CD8-positive, alpha-beta memory T cell (primary cell): ENCODE measurements at places on chromosomes 13 and 19. TPM values are rescaled to one million over a fixed set of nuclear protein-coding genes. Genes with fewer than 3 reads are reported as not detected.

THSD1 gene
- 0.26 TPM for total RNA-seq

IGFL2 gene
- not detected for total RNA-seq

KLF1 gene
- 0.84 TPM for total RNA-seq

FGF21 gene
- total RNA-seq = not detected

MAB21L1 gene
- not detected for total RNA-seq

STK24 gene
- total RNA-seq = 150 TPM

ZNF586 gene
- 15.6 TPM for total RNA-seq

DNA sequence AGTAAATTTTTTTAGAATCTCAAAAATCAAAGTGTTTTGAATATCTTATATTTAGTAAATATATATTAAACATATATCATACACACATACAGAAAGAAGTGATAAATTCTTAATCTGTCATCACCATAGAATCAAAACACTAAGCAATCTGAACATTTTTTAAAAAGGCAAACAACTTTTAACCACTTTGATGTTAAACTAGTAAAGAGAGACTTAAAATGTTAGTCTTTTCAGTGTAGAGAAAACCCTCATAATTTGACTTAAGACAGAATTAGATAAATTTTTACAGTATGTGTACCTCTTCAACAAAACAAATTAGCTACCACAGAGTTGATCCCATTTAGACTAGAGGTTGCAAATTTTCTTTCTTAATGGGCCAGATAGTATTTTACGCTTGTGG, 13.4 kb downstream of the SUPT20H start:
- no peak for DNase-seq

- no peak for DNase-seq
These were observed 6.7 kb upstream of the PPP5C start for GRCh38 chr19:46340051-46340659.

- no peak for DNase-seq
These were observed 358.9 kb downstream of the ITGBL1 start for GRCh38 chr13:101811284-101811839.

DNA sequence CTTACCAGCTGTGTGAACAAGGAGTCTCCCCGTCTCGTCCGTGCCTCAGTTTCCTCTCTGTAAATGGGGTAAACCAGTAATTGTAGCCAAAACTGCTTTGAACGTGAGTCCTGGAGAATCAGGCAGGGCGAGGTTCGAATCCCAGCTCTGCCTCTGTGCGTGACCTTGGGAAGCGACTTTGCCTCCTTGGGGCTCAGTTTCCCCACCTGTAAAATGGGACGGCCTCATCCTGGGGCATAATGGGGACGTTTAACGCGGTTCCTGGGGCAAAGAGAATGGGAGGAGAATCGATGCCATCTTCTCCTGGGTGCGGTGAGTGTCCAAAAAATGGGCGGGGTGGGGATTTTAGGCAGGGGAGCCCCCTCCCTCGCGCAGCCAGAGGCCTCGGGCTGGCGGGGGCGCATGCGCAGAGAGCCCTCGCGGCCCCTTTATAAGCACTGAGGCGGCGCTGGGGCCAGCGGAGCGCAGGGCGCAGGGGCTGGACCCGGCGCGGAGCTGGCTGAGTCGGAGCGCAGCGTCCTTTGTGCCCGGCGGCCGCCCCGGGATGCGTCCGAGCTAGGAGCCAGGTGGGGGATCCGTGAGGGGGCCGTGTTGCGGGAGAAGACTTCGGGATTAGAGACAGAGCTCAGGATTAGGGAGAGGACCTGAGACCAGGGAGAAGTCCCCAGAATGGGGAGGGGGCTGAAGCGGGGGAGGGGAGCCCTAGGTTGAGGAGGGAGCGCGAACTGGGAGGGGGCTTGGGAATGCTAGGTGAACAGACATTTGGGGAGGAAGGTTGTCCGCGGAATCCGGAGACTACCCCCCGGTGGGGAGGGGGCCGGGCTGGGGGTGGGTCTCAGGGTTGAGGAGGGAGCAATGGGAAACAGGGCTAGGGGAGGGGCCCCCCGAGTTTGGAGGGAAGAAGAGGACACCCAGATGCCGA, at the start of gene NCAN:
Gene NCAN, plus strand, starts transcription at position 460 of the 922 bp plus-strand sequence. CDS start 4,996 bp downstream, outside the sequence.
- DNase-seq = no peak

DNA sequence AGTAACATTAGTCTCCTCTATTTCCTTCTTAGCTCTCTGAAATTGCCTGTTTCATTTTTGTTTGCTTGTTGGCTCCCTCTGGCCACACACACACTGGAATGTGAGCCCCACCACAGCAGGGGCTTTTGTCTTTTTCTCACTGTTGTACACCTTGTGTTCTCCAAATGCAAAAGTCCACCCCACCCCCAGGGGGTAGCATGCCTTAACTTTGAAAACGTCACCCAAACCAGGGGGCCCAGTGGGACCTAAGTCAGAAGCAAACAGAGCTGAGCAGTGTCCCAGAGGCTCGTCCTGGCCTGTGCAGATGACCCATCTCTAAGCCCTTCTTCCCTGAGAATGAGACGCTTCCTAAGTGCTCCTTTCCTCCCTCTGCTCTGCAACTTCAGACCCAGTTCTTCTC, 614.1 kb downstream of the UQCRFS1 start:
- DNase-seq = no peak

DNA sequence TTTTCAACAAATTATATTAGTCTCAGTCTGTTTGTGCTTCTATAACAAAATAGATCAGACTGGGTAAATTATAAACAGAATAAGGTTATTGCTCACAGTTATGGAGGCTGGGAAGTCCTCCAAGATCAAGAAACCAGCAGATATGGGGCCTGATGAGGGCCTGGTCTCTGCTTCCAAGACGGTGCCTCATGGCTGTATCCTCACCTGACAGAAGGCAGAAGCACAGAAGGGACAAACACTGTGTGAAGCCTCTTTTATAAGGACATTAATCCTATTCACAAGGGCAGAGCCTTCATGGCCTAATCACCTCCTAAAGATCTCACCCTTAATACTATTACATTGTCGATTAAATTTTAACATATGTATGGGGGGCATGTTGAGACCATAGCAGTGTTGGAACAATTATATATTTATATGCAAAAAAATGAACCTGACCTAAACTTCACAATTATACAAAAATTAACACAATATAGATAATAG, 12.7 kb downstream of the F10 start:
- no peak for DNase-seq

DNA sequence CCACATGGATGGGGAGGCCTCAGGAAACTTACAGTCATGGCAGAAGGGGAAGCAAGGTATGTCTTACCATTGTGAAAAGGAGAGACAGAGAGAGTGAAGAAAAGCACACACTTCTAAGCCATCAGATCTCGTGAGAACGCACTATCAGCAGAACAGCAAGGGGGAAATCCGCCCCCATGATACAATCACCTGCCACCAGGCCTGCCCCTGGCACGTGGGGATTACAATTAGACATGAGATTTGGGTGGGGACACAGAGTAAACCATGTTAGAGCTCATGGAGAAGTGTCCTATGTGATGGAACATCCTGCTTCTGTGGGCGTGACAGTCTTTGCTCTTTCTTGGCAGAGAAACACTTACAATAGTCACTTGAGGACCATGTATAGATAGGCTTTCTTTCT, 28.1 kb upstream of the ZNF331 start:
- DNase-seq = no peak

GRCh38 chr13:92649140-92649813, 577.3 kb upstream of the GPC6 start:
- DNase-seq = no peak

DNA sequence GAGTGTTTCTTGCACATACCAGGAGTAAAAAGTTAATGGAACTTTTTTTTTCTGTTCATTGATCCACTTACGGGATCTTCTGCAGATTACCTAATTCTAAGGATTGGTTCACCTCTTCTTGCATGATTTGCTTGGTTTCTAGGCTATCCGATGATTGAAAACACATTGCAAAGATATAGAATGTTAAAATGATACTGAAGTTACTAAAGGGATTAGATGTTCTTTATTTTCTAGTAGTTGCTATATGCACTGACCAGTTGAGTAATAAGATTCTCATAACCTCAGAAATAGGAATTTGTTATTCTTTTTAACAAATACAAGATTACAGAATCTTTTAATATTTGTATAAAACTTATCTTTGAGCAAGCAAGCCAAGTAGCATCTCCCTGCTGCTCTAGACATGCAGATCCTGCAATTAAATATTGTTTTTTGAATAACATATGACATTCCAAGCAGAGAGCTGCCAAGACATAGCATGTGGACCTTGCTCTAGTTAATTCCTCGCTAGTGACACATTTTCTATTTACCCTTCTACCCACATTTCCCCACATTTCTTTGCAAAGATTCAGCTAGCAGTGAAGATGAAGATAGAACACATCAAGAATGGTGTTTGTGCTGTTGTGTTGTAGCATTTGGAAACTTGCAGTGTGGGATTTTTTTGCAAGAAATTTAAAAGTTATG, 51.7 kb upstream of the RNF113B start:
- no peak for DNase-seq

GRCh38 chr19:43534305-43534815, 1.4 kb downstream of the ZNF575 start:
- DNase-seq = no peak

GRCh38 chr13:76968041-76968440, 19.7 kb downstream of the ACOD1 start:
- DNase-seq = no peak

GRCh38 chr19:16033136-16033530, 43.2 kb upstream of the TPM4 start:
- no peak for DNase-seq

GRCh38 chr19:1327125-1327524, 41.5 kb downstream of the EFNA2 start:
- no peak for DNase-seq

GRCh38 chr13:106753251-106753650, 185.3 kb upstream of the ARGLU1 start:
- DNase-seq = no peak

GRCh38 chr13:76887076-76887563, 915 bp upstream of the KCTD12 start:
- DNase-seq = no peak

- no peak for DNase-seq
These were observed 187.2 kb downstream of the EFNB2 start for GRCh38 chr13:106348075-106348840.

DNA sequence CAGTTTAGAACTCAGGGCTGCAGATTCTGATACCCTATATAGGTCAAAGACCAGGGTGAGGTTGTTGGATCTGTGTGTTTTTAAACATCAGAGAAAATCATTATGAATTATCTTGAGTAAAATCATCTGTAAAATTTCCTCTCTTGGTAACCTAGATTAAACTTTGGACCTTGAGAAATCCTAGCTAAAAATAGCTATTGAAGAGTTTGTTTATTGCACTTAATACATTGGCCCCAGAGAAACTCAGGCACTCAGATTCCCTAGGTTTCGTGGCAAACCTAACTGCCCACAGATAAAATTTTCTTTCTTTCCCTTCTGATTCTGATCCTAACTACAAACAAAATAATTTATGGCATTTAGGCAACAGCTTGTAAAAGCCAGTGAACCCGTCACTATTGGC, 102.3 kb downstream of the GPC6 start:
- no peak for DNase-seq

- DNase-seq = no peak
These were observed 454.5 kb downstream of the SUCLA2 start for GRCh38 chr13:47546391-47547225.

GRCh38 chr13:28049880-28050875, 50.2 kb downstream of the FLT3 start:
- no peak for DNase-seq
